Right renal cortex interstitium (tissue), 3 donors: ENCODE measurements at places on chromosomes 6 and 20. TPM values are rescaled to one million over a fixed set of nuclear protein-coding genes. Genes with fewer than 3 reads are reported as not detected.

The RNF39 gene
- polyA plus RNA-seq: 1.3 TPM

GRCh38 chr20:22180244-22180643 lies 404.1 kb downstream of the FOXA2 start:
- DNase-seq: no peak

- DNase-seq: no peak
Measured at GRCh38 chr6:124738482-124738881, 223.8 kb upstream of the RNF217 start.

DNA sequence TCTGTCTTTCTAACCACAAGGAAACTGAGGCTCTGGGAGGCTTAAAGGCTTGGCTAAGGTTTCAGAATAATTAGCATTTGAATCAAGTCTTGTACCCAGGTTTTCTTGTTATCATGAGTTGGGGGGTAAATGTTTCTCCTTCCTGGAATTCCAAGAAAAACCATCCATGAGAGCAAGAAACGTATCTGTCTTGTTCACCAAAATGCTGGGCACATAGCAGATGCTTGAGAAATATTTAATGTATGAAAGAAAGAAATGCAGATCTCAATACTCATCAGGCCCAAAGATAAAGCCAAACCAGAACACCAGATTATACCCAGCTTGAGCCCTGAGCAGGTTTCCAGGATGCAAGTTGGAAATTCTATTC lies 164.6 kb downstream of the CLIC5 start:
- no peak for DNase-seq

DNA sequence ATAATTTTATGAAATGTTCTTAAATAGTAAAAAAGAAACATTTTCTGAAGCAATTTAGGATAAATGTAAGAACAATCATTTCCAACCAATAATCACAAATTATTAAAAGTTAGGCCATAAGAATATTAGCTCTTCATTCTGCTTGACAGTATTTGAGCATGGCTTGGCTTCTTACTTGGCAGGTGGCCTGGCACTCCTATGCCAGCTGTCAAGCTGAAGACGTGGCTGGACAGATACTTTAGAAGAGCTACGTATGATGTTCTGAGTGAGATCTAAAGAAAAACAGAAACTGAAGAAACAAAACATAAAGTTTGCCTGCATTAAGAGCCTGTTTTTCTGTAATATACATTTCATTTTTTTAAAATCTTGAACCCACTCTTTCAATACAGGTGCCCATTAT lies 438.9 kb downstream of the GRIK2 start:
- no peak for DNase-seq

GRCh38 chr6:95279616-95280015 lies 297.7 kb upstream of the MANEA start:
- DNase-seq: no peak

DNA sequence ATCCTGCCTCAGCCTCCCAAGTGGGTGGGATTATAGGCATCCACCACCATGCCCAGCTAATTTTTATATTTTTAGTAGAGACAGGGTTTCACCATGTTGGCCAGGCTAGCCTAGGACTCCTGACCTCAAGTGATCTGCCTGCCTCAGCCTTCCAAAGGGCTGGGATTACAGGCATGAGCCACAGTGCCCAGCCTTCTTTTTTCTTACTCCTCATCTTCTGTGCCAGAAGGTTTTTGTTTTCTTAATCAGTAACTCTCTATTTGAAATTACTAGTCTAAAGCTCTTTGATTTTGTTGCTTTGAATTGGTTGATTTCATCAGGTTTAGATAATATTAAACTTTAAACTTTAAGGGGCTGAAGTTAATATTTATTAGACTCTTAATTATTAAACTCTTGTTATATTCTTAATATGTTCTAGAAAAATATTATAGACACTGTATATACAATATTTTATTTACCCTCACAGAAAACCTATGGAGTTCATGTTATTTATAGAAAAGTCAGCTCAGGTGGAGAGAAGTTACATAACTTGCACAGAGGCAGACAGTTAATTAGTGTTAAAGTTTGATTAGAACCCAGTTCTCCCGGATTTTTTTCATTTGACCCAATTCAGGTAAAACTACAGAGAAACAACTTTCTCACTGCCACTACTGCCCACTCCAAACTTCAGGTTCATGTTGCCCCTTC lies 177.4 kb upstream of the SGK1 start:
- no peak for DNase-seq

The TMEM200A gene
- polyA plus RNA-seq: 28.3 TPM

GRCh38 chr6:81744131-81744530 lies 8.3 kb downstream of the TENT5A start:
- DNase-seq: no peak

The PTP4A1 gene
- 62.2 TPM for polyA plus RNA-seq

- DNase-seq: peak; percentile 35
Measured at GRCh38 chr6:143059663-143060353, 881 bp upstream of the AIG1 start.

DNA sequence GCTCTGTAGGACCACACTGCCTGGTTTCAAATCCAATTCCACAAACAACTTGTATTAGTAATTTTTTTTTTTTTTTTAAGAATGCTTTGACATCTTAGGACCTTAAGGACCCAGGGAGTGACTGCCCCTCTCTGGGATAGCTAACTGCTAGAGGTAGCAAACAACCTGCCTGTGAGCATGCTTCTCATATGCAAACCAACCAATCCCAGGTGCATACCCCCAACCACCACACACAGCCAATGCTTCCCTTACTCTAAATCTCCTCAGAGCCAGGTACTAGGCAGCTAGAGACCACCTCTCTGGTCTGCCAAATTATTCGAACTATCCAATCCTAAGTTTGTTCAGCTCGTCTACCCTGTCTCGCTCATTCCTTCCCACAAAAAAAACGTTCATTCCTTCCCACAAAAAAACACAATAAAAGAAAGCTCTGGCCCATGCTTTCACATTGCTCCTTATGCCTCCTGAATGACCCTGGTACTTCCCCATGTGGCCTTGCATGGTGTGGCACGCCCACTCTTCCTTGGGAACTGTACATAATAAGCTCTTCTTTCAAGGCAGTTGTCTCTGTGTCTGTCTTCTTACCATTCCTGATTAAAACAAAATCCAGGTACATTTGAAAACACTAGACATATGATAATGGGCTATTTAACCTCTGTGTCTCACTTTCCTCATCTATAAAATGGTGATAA lies 6.4 kb downstream of the SERAC1 start:
- DNase-seq: no peak

DNA sequence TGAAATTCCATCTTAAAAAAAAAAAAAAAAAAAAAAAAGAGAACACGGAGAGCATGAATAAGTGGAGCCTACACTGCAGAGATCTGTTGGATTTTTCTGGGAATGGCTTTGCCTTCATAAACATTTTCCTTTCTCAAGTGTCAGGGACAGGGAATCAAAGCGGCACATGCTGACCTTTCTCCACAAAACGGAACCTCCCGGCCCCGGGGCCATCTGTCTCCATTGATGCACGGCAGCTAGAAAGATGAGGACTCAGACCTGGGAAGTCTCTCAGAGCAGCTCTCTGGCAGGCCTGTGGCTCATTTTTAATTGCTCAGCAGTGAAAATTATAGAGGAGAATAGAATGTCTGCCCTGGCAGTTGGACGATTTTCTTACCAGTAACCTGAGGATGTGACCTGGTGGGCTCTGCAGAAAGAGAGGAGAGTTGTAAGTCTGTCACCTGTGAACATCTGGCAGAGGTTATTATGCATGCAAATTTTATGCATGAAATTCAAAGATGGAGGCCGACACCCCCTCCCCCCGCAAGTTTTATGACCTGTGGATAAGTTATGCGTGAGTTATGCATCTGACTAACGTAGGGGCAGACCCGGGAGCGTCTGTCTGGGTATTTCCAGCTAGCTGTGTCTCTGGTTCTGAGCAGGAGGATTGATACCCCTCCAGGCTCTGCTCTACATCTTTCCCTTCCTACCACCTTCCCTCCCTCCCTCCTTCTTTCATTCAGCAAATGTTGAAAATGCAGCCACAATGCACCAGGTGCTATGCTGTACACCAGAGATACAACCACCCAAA lies 352.5 kb downstream of the CDH26 start:
- peak; percentile 27 for DNase-seq

DNA sequence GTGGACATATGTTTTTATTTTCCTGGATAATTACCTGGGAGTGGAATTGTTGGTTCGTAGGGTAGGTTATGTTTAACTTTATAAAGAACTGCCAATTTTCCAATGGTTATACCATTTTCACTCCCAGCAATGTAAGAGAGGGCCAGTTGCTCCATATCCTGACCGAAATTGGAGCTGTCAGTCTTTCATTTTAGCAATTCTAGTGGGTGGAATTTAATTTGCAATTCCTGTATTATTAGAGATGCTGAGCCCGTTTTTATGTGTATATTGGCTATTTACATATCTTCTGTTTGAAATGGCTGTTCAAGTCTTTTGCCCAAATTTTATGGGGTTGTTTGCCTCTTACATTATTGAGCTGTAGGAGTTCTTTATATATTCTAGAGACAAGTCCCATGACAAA lies 28.0 kb downstream of the SCML4 start:
- no peak for DNase-seq

DNA sequence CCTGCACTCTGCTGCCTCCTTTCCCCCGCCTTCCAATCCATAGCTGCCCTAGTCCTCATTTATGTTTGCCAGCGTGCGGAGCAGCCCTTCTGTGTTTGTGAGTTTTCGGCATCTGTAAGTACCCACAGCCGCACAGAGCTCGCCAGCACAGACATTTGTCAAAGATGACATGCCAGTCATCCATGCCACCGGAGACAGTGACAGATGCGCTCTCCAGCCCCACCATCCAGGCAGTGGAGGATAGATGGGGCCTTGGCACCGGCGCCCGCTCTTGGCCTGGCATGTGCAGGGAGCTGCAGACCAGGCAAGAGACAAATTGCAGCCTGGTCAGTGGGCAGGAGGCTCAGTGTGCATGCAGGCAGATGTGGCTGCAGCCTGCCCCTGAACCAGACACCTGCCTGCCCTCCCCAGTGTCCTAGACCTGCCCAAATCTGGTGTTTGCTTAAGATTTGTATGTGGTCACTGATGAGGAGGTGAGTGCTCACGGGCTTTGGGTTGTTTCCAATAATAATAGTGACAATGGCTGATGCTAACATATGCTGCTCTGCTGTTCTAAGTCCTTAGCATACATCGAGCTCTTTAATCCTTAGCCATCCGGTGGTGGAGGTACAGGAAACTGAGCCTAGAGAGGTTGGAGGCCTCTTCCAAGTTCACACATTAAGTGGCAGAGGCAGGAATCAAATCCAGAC lies 78.1 kb downstream of the UNC5CL start:
- DNase-seq: no peak

DNA sequence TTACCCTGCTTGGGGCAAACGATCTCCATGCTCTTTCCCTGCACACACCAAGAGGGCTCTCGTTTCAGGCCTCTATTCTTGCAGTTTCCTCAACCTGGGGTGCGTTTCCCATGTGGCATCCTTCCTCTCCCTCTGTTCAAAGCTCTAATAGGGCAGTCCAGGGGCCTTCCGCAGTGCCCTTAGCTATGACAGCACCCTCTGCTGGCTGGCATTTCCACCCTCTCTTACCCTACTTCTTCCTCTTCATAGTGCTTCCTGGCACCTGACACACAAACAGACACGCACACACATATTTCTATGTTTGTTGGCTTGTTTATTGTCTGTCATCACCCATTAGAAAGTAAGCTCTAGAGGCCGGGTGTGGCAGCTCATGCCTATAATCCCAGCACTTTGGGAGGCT lies 294.0 kb downstream of the CLIC5 start:
- DNase-seq: no peak

The XKR7 gene
- 0.33 TPM for polyA plus RNA-seq

The OR12D3 gene
- polyA plus RNA-seq: not detected

The SMIM8 gene
- polyA plus RNA-seq: 17.0 TPM

GRCh38 chr20:10876558-10876957 lies 202.8 kb upstream of the JAG1 start:
- DNase-seq: no peak

DNA sequence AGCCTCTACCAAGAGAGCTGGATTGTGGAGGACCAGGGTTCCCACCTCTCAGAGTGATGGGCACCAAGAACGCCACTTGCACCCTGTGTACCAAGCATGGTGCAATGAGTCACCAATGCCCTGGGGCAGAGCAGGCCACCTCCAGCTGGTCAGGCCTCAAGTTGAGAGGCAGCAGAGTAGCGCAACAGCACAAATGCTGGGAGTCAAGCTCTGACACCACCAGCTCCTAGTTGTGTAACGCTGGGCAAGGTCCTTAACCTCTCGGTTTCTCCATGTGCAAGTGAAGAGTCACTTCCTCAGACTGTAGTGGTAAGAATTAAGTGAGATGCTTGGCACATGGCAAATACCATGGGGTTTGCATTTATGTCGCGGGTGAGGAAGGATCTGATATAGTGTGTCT lies 25.6 kb downstream of the GFOD1 start:
- no peak for DNase-seq

- no peak for DNase-seq
Measured at GRCh38 chr6:6798448-6798860, 209.9 kb downstream of the LY86 start.

GRCh38 chr6:108942556-108943492 lies 94.6 kb downstream of the ARMC2 start:
- DNase-seq: no peak

The SNAP25 gene
- 5.9 TPM for polyA plus RNA-seq

DNA sequence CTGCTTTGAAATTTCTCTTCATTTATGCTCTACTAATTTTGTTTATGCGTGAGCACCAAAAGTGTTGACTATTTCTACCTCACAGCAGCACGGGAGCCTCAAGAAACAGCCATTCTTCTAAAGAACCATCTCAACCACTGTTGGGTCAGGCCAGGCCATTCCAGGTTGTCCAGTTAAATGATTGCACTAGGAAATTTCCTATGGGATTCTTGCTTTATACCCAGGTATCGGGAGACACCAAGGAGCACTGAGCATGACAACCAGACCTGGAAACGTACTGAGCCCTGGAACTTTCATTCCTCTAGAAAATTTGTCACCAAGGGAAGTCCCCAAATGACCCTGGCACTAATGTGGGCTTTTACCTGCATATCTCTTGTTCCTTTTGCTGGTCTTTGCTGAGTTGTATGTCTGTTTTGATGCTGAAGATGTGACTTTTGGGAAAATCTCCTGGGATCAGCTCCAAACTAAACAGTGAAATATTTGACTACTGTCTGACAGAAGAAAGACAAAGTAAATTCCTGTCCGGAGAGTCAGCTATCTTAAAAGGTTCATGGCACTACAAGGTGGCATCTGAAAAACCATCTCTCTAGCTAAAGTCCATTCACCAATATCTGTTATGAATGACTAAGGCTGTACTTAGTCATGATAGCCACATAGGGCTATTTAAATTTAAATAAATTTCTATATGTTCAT lies 70.5 kb downstream of the SNAP25 start:
- no peak for DNase-seq
